ENCODE measurements at places on chromosomes 5 and 9.

GRCh38 chr9:93033531-93033930 lies 25.0 kb upstream of the SUSD3 start:
- no peak for DNase-seq

DNA sequence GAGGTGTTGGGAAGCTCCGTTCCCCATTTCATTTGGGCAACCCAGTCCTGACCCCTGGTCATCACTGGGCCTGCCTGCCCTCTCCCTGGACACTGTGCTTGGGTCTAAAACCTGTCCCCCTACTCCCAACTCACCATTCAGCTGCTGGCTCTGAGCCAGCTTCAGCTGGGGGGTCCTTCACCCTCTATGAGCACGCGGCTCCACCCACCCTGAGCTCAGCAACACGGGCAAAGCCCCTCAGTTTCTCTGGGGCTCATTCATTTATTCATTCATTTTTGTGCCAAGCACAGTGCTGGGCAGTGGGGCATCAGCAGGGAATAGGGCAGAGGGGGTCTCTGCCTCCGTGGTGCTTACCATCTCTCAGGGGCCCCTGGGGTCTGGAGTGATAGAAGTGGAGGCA lies 199.8 kb upstream of the MVB12B start:
- DNase-seq: peak; percentile 31

DNA sequence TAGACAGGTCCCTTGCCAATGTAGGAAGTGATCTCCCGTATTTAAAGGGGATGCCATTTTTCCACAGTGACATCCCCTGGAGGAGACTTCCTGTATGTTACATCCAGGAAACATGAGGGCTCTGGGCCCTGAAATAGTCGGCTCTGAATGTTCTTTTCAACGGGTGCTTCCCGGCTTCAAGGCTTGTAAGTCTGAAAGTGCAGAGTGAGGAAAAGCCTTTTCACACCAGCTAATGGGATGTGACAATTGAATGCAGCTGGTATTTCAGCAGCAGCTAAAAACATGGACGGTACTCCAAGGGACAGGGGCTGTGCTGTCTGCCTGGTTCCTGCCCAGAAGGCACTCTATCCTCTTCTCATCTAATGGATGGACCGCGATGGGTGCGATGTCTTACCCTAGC lies 1.4 kb downstream of the IL9 start:
- no peak for DNase-seq

DNA sequence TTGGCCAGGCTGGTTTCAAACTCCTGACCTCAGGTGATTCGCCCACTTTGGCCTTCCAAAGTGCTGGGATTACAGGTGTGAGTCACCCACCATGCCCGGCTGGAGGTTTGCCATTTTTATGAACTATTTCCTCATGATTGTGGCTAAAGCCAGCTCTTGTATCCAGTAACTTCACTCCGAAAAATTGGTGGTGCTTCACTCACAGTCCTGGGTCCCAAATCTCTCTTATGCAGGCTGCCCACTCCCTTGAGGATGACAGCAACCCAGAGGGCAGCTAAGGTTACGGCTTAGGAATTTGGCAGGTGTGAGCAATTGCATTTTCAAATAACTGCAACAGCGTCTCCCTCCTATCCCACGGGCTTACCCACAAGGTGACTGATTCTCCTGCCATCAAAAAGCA lies 23.4 kb upstream of the FUBP3 start:
- DNase-seq: no peak

DNA sequence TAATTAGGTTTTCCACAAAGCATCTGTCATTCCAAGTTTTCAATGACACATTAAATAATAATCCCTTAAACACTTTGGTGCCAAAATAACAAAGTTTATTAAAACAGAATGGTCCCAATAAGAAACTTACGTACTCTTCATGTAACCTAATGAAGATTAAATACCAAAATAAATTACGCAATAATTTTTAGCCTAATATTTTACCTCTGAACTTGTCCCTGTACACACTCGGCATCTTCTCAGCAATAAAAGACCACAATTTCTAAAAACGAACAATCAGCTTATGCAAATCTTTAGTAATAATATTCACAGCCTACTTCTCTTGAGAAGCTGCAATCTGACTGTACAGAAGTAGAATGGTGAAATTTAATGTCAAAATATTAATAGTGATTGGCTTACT lies 163.6 kb downstream of the ZDHHC21 start:
- DNase-seq: no peak

GRCh38 chr9:4563105-4563504 lies 72.8 kb downstream of the SLC1A1 start:
- no peak for DNase-seq

GRCh38 chr5:40882291-40882690 lies 27.0 kb upstream of the C7 start:
- DNase-seq: no peak

DNA sequence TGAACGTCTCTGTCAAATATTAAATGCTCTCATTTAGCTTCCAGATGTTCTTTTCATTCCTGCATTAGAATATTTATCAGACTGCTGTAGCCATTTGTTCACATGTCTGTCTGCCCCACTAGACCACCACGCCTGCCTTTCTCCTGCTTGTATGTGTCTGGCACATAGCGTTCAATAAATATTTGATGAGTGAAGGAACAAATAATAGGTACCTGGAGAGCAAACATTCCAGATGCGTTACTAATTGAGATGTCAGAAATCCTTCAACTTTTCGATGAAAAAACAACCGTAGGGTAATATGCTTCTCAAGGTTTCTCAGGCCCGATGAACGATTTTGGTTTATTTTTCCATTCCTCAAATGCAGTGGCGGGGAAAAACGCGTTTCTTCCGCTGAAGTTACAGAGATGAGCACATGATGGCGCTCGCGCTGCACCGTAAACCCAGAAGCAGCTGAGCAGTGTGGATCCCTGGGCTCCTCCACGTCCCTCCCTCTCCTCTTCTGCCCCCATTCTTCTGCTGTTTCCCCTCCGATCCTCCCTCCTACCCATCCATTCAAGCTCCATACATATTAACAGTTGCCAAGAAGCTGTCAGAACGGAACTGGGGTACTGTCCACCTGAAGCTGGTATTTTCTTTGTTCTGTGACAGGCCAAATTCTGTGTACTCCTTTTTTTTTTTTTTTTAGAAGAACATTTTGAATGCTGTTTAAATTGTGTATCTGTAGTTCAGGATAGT lies 245.4 kb downstream of the MPDZ start:
- DNase-seq: peak; percentile 49

DNA sequence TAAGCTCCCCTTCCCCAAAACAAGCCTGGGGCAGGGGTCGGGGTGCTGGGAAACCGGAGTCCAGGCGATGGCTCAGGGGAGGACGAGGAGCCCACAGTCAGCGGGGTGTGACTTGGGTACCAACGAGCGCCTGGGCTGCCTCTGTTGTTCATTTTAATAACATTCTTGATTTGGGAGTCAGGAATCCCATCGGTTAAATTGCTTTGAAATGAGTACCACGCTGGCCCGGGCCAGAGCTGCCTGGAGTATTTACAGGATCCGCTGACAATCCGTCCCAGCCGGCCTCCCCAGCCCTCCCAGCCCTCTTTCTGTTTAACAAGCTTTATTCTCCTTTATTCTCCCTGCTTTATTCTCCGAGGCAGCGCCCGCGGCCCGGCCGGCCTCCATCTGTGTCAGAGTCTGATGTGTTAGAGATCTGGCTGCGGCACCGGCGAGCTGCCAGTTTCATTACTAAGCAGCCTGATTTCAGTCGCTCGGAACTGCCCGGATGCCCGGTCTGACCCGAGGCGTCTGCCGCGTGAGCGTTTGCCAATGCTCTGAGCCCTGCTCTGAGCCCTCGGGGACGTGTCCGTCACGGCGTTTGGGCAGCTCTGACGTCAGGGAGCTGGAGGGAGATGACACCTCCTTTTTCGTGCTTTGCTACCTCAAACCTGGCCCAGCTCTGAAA lies 16.5 kb upstream of the QRFP start:
- no peak for DNase-seq

DNA sequence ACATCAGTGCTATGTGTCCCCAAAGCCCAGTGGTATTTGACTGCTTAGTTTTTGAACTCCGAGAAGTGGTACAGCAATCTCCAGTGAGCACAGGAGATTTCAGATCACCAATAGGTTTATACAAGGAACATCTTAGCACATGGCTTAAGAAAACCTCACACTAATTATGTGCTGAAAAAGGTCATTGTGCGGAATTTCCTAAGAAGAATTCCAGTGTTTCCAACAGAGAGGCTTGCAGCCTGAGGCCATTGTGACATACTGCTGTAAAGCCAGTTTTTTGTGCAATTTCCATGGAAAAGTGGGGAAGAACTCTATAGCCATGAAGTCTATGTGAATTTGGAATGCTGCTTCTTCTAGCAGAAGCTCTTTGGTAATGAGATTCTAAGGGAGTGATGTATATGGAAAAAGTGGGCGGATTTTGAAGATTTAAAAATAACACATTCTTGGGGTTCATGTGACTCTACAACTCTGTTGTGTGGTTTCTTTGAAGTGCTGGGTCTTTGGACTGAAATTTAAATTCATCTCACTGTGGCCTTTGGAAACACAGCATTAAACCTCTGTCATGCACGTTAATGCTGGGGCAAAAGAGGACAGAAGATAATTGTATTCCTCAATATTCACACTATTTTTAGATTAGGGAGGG lies 110.5 kb upstream of the CD180 start:
- DNase-seq: no peak

DNA sequence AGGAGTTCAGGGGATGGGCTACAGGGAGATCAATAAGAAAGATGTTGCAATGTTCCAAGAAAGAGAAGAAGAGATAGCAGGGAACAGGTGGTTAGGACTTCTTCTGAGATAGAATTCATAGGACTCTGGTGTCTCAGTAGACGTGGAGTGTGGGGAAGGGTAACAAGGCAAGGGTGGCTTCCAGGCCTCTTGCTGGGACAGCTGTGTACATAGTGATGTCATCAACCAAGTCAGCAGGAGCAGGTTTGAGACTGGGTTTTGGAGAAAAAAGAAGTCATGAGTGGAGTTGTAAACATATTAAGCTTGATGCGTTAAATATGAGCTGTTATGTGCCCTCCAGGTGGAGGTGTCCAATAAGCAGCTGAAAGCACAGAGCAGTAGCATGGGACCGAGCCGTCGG lies 211.8 kb upstream of the RASEF start:
- no peak for DNase-seq

DNA sequence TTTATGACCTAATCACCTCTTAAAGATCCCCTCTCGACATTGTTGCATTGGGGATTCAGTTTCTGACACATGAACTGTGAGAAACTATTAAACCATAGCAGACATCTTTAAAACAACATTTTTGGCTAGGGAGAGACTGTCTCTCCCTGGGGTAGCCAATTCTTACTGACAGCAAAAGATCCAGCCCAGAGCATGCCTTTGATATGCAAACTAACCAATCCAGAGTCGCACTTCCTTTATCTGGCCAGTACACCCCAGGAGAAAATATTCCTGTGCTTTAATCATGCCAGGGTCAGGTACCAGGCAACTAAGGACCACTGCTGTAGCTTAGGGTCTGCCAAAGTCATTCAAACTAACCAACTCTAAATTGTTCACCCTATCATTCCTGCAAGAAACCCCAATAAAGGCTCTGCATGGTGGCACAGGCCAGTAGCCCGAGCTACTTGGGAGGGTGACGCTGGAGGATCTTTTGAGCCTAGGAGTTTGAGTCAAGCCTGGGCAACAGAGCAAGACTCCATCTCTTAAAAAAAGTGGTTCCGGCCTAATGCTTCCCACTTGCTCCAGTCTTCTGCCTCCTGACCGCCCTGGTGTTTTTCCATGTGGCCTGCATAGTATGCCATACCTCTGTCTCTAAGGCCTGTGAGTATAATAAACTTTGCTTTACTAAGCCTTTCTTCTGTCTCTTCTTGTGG lies 62.3 kb upstream of the DAPK1 start:
- DNase-seq: no peak

Measured in H1 (cell line).